ENCODE measurements at places on chromosomes 2 and 18.

GRCh38 chr2:152920846-152921245 lies 202.4 kb downstream of the ARL6IP6 start:
- no peak for DNase-seq

DNA sequence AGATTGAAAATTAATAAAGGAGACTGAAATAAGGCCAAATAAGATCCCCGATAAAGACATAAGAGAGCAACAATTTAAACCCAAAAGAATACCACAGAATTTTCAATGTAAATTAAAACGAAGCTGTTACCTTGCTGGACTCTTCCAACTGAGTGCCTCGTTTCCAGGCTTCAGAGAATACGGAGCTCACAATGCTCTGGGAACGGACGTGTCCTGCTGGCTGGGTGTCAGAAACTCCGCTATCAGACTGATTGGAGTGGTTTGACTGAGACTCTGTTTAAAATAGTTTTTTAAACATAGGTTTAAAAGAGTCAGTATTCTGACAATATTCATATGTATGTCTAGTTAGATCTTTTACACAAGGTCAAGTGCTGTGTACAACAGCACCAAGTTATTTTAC lies 90.4 kb downstream of the RAPH1 start:
- no peak for DNase-seq

- DNase-seq = no peak
These were observed 167.6 kb upstream of the ID2 start for GRCh38 chr2:8514274-8514662.

DNA sequence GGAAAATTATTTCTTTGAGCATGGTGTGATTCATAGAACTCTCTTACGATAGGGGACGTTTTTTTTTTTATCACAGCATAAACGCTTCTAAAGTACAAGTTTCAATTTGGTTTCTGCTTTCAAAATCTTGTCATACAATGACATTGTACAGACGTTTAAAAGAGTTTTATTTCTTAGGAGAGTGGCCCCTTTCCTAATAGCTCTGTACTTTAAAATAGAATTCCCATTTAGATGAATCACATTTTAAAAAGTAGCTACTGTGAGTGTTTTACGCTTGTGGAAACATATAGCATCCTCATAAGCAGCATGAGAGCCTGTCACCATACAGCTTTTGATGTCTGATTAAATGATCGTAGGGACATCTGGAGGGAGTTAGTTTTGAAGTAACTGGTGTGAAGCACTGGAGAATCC lies 510.9 kb downstream of the PARD3B start:
- DNase-seq = no peak

DNA sequence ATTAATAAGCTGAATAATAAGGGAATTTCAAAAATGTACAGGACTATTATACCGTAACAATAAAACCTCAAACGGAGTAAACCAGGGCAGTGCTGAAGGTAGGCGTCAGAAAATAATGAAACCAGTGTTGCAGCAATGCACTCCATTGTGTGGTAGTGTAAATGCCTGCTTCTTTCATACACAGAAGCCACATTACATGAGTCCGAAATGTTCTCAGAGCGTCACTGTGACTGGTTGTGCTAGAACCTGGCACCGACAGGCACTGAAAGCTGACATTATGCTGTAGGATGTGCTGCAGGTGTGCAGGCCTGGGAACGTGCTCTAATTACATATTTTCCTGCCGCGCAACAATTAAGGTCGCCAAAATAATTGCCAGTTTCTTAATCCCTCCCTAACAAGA lies 53.3 kb downstream of the ZEB2 start:
- DNase-seq = no peak

DNA sequence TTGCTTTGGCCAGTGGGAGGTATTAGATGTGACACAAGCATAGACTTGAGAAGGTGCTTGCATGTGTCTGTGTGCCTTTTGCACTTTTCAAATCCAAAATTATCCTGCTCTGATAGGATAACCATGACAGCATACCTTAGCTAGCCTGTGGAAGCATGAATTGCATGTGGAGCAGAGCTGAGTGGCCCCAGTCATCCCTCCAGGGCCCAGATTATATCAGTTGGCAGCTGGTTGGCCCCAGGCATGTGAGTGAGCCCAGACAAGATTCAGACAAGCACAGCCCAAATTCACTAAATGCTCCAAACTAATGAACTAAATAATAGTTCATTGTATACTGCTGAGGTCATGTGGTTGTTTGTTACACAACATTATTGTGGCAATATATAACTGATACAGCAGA lies 18.8 kb downstream of the TACR1 start:
- no peak for DNase-seq

DNA sequence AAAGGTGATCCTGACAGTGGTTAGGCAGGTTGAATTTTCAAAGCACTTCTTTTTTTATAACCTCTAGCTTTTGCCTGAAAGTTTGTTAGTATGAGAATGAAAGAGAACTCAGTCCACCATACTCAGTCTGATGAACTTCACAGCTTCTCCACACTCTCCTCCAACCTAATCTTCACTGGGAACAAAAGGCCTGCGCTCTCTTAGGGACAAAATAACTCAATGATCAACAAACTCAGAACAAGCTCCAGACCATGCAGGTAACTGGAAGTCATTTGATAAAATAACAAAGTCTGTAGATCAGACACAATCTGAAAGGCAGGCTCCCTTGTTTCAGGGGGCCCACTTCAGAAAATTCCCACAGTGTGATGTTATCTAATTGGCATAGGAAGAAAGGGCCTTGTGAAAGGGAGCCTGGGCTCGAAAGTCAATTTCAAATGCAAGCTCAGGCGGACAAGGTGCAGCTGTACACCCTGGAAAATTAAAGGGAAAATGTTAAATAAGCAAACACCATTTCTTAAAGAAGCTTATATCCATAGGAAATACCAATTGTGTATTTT lies 142.2 kb downstream of the STK39 start:
- DNase-seq = no peak

DNA sequence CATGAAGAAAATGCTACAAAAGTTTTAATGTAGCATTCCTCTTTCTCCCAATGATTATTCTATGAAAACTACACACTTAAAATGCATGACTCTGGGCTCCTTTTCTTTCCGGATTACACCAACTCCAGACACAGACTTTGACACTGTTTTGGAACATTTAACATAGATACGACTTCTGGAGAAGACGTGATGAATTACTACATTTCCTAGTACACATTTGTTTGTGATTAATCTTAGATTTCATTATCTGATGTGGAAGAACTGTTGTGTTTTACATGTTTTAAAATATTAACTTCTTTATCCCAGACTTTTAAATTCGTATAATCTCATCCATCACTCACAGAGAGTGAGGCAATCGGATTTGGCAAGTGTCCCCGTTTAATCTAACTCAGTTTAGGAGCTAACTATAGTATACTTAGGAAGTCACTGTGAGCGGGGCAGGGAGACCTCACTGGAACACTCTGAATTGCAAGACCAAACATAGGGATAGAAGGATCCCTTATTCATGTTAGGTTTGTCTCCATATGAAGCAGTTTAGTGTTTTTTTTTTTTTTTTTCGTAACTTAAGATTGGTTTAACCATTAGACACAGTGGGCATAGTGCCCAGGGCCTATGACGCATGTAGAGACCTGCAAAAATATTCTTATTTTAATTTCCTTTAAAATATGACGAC lies 66.7 kb downstream of the PDE1A start:
- no peak for DNase-seq

DNA sequence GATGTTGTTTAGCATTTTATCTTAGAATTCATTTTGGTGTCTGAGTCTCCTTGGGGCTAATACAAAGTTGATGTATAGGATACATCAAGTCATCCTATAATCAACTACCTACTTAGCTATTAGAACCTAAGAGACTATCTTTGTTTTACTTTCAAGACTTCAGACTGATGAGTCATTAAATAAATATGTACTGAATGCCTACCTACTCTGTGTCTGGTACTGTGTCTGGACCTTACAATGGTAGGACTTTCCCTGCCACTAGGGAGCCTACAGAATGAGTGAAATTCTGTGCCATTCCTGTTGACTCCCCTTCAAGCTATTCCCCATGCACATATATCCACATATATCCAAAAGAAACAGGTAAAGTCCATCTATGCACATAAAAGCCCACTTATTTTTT lies 114.5 kb downstream of the ERBB4 start:
- peak; percentile 25 for DNase-seq

GRCh38 chr2:184654945-184655344 lies 56.6 kb downstream of the ZNF804A start:
- DNase-seq = no peak

- no peak for DNase-seq
These were observed 140.4 kb upstream of the ALPP start for GRCh38 chr2:232238108-232238507.

GRCh38 chr2:120805602-120806001 lies 69.9 kb downstream of the GLI2 start:
- DNase-seq = no peak

DNA sequence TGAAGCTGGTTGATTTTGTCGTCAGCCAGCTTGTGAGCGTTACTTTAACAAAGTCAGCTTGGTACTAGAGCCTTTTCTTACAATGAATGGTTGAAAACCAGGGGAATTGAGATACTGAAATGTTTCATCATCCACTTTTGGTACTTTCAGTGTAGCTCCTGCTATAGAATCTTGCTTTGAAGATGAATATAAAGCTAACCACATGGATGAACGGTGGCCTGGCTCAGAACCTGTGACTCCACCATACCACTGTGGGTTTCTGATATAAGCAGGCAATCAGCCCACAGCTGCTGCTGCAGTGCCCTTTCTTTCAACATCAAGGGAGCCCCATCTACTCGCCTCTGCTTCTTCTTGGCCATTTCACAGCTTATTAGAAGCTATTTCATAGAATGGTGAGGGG lies 53.2 kb upstream of the GPR45 start:
- no peak for DNase-seq

DNA sequence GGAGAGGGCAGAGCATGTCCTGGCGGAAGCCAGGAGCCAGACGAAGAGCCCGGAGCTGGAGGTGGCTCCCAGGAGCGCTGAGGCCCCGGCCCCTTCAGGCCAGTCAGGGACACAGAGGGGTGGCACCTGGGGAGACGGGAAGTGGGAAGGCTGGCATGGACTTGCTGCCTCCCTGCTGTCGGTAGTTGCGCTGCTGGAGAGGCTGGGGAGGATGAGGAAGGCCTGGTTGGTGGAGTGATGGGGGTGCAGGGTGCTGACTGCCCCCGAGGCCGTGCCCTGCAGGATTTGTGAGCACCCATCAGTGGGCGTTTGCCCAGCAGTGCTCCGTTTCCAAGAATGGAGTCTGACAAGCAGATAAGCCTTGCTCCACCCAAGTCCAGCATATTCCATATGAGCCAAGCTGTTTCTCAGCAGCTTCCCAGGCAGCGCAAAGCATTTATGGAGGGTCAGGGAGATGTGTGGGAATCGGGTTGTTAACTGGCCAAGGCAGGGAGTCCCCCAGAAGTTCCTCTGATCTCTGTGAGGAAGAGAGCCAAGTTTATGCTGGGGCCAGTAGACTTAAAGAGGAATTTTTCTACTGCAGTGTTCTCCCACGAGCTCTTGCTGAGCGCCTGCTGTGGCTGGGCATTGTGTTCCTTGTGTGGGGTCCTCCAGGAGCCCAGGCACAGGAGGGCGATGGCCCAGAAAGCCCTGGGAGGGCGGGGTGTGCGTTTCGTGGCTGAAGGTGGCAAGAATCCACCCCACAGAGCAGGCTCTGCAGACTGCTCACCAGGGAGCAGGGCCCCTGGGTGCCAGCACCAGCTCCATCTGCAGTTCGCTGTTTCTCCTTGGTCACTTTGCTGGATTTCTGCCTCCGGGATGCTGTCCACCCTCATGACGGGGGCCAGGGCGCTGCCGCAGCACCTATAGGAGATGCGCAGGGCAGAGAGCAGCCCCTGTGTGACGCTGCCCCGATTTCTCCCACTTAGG lies 250.2 kb downstream of the ALPK2 start:
- no peak for DNase-seq

DNA sequence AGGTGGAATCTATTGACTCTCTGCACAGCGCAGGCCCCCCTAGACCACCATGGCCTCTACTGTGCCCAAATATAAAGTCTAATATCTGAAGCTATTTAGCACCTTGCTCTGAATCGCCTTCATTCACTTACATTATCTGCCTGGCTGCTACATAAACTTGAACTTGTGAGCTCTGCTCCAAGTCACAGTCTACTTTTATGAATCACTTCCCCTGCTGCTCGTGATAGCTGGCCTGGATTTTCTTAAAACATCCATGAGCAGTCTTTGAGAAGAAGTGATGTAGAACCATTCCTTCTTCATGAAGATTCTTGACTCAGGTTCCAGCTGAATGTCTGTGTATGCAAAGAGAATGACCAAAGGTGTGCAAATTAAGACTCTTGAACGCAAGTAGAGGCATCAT lies 359.5 kb downstream of the RND3 start:
- DNase-seq = no peak

- DNase-seq = no peak
These were observed 38.0 kb upstream of the EPAS1 start for GRCh38 chr2:46258937-46259776.

GRCh38 chr2:74817304-74817675 lies 16.6 kb upstream of the HK2 start:
- DNase-seq = no peak

DNA sequence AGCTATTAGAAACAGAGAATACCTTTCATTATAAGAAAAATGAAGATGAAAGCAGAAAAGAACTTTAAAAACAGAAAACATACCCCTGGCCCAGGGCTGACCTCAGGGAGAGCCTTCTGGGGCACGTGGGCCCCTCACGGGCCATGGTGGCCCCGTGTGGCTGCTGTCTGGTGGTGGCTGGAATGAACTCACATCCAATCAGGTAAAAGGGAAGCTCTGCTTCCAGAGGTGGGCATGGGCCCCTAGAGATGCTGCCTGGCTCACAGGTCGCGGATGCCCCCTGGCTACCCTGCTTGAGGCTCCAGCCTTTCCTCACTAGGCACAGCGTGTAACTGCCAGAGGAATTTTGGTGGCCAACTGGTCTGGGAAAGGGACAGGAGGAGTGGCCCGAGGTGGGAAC lies 16.6 kb downstream of the SNORC start:
- DNase-seq = no peak

DNA sequence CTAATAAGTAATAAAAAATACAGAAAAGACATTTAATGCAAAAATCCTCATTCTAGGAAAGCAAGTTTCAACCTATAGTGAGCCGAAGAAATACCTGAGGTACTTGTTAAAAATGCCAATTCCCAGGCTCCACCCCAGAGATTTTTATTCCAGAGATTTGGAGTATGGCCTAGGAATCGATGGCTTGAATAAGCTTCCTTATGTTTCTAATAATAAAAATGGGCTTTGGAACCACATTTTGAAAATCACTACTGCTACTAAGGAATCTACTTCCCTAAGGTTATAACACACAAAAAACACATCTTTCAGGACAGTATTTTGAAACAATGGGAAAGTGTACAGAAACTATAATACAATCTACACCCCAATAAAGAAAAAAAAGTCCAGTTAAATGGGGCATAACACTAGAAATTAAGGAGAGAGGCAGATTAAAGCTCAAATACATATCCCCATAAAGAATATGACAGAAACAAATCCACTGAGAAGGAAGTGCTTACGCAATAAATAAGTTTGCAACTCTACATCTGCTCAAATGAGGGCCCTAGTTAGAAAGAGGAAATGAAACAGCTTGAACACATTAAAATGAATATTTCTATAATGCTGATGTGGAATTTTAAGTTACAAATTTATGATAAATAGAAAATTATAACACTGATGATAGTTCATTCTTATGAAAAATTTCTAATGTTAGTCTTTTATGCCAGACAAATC lies 103.7 kb downstream of the EPB41L3 start:
- DNase-seq = no peak
